ENCODE measurements at places on chromosomes 4 and X. TPM values are rescaled to one million over a fixed set of nuclear protein-coding genes. Genes with fewer than 3 reads are reported as not detected.

DNA sequence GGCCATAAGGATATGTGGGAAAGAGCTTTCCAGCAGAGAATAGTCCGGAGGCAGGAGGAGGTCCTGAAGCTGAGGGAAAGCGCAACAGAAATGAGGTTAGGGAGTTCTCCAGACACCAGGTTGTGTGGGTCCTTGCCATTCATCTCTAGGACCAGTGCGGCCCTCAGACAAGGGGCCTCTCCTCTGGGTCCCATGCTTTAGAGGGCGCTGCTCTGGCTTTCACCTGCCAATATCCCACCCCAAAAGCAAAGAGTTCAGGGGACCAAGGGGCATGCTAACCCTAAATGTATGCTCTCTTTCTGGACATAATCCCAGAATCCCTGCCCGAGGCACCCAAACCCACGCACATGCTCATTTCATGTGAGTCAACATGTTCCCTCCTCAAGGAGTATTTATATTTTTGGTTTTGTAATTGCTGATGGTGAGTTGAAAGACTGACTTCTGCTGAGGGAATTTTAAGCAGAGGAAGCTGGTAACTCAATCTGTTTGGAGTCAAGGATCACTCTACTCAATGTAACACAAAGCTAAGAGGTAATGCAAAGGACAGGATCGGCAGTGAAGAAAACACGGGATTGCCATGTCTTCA, 14.8 kb downstream of the RPL34 start:
- no peak for DNase-seq

USP51 gene
- 1.7 TPM for polyA plus RNA-seq

- DNase-seq, result no peak
These were observed 106.7 kb downstream of the KIT start for GRCh38 chr4:54764476-54764875.

ASB12 gene
- 0.39 TPM for polyA plus RNA-seq

- DNase-seq, result no peak
These were observed 217.6 kb downstream of the AFAP1 start for GRCh38 chr4:7721984-7722551.

F8A3 gene
- polyA plus RNA-seq, result 6.4 TPM

GRCh38 chr4:172680691-172681090, 487.9 kb upstream of the GALNT7 start:
- no peak for DNase-seq

DNA sequence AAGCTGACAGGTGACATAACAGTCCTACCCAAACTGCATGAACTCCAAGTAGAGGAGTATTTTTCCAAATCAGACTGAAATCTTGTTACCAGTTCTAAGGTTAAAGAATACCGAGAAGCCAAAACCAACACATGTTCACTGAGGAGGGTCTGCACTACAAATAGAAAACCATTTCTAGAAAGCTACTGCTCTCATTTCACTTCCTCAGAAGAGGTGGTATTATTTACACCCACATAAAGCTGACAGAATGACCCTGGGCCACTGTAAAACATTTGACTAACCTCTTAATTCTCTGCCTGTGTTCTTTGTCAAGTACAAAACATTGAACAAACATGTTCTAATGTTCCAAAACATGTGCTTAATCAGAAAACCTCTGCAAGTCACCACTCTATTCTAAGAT, 95.8 kb downstream of the IQCM start:
- no peak for DNase-seq

DNA sequence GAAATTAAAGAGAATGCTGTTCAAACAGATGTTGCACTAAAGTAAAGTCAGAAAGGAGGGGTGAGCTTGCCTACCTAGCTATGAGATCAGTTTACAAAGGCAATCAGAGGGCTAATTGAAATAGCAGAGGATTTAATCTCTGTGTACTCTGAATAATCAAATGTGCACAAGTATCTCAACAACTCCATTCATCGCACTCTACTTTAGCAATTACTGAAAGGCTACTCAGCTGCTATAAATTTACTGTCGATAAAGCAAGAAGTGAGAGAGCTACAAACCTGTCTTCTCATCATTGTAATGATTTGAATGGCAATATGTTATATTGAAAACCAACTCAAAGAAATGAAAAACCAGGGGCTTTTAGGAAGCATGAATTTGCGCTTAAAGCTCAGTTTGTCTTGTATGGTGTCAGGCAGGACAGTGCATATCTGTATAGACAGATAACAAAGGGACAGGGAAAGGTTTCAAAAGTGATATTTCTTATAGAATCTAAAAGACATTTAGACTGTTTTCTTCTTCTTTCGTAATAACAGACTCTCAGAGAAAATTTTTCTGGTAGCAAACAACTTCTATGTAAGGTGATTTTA, 34.8 kb downstream of the GC start:
- DNase-seq, result no peak

GRCh38 chr4:64784125-64784524, 374.9 kb upstream of the TECRL start:
- no peak for DNase-seq

- DNase-seq, result no peak
These were observed 5.4 kb downstream of the RNF150 start for GRCh38 chr4:141127884-141128283.

DNA sequence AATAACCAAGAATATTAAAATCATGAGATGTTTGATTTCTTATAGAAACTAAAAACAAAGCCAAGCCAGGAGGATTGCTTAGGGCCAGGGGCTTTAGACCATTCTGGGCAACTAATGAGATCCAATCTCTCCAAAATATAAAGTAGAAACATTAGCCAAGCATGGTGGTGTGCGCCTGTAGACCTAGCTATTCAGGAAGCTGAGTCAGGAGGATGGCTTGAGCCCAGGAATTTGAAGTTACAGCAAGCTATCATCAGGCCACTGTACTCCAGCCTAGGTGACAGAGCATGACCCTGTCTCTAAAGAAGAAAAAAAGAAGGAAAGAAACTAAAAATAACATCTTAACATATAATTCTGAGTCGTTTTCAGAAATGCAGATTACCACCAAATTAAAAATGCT, 96.7 kb downstream of the NAF1 start:
- DNase-seq, result no peak

GRCh38 chr4:13129095-13129494, 355.0 kb downstream of the RAB28 start:
- DNase-seq, result no peak
